ENCODE measurements at places on chromosomes 7 and 10.
A peak's percentile ranks its signal among the peaks of the same experiment; 100 is the strongest.

GRCh38 chr10:5573319-5573950, 48.7 kb downstream of the CALML3 start:
- DNase-seq, result no peak

GRCh38 chr10:78736926-78737630, 331.7 kb upstream of the ZMIZ1 start:
- no peak for DNase-seq

- DNase-seq, result no peak
Measured at GRCh38 chr7:73880755-73881328, 19.9 kb downstream of the TMEM270 start.

DNA sequence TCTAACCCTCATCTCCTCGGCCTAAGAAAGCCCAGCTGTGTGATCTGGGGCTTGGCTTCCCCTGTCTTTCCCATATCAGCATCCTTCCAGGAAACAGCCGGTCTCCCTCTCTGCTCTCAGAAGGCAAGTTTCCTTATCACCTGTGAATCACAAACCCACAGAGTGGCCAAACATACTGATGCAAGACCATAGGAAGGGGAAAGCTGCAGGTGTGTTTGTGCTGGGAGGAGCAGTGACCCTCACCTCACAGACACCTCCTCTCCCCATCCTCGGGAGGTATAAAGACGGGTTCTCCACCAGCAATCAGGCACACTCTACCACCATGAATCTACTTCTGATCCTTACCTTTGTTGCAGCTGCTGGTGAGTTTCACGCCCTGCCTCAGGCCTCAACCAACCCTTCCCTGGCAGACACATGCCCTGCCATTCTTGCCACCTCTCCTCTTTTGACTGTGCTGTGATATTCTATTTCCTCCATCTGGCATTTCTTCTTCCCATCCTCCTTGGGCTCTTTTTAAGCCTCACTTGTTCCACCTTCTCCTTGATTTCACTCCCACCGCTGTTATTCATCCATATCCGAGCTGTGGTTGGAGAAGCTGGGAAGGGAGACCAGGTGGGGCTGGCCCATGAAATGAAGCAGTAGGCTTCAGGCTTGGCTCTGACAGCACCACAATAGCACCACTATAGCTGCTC, at the start of gene PRSS2:
TSS of gene PRSS2 (plus strand) at position 310 of the 692 bp plus-strand sequence. CDS start at position 323, 13 bp downstream.
- no peak for DNase-seq

GRCh38 chr7:29924684-29925083, 64.9 kb downstream of the SCRN1 start:
- no peak for DNase-seq

DNA sequence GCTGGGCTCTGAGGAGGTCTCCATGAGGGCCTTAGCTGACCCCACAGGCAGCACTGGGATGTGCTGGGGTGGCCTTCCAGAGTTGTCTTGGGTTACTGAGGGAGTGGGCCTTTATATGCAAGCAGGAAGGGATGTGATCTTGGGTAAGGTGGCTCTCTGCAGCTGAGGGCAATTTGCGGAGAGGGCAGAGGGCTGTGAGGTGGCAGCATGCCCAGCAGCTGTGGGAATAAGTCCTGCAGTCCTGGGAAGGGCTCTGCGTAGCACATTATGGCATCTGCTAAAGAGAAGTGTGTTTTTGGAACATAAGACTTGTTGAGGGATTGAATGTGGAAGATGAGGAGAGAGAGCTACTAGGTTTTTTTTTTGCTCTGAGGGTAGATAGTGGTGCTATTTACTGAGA, 99.6 kb upstream of the KMT2E start:
- no peak for DNase-seq

DNA sequence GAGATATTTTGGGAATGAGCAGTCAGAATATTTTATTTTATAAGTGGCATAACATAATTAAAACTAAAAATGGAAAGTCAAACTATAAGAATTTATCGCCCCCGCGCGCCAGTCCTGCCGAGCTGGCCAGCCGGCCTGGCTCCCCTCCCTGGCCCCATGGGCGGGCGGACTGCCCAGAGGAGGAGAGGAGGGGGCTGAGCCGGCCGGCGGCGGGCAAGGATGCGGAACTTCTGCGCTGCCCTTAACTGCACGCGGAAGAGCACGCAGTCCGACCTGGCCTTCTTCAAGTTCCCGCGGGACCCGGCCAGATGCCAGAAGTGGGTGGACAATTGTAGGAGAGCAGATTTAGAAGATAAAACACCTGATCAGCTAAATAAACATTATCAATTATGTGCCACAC, 96.8 kb downstream of the DKK1 start:
- DNase-seq, result no peak

- no peak for DNase-seq
Measured at GRCh38 chr7:16926861-16927260, 45.1 kb upstream of the AGR3 start.

DNA sequence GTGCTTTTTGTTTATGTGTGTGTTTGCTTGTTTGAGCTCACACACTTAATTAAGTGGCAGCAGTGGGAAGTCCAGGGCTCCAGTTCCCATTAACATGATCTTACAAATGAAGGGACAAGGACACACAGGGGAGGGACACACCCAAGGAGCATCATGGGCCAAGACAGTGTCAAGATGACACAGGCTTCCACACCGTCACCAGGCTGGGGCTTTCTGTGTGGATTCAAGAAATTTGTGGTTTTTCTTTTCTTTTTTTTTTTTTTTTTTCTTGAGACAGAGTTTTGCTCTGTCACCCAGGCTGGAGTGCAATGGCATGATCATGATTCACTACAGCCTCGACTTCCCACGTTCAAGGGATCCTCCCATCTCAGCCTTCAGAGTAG, 173.6 kb downstream of the KIAA1217 start:
- DNase-seq, result no peak

DNA sequence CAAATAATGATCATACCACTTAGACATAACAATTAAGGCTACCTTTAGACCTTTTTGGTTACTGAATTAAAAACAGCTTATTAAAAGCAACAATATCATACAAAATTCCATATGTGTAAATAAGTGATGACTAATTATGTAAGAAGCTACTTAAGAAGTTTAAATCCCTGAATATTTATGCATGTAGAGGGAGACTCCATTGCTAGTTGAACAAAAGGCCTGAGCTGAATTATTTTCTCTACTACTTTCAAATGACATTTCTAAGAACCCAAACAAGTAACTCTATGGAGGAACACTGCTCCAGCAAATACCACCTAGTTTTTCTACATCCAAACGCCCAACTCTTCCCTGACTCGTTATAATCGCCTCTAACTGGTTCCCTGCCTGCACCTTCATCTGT, 31.5 kb downstream of the EPC1 start:
- DNase-seq, result no peak

- no peak for DNase-seq
Measured at GRCh38 chr7:41164440-41164839, 538.5 kb downstream of the INHBA start.

- DNase-seq, result no peak
Measured at GRCh38 chr10:125980521-125981035, 84.2 kb downstream of the FANK1 start.

- no peak for DNase-seq
Measured at GRCh38 chr7:129690701-129691100, 79.2 kb downstream of the NRF1 start.

DNA sequence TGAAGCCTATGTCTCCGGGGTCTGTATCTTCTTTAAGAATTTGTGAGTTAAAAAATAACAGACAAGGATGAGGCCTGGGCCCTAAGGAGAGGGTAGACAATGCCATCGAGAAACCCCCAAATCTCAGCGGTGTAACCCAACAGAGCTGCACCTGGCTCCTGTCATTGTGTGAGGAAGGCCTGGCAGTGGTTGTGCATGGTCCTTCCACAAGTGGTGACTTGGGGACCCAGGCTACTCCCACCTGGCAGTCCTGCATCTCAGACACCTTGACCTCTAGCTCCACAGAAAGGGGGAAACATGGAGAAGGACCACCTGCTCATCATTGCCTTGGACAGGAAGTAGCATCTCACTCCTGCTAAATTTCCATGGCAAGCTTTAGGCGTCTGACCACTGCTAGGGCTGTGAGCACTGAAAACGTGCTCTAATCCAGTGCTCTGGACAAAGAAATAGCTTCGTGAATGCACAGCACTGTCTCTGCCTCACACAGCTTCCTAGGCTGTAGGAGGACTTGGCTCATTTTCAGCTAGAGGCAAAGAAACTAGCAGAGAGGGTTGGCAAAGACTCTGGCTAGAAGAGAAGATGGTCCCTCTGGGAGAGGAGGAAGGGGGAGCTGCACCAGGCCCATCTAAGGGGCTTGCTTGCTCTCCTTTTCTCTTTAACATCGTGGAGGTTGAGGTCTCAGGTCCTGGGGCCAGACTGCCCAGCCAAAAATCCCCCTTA, 273.9 kb upstream of the ZMIZ1 start:
- no peak for DNase-seq

DNA sequence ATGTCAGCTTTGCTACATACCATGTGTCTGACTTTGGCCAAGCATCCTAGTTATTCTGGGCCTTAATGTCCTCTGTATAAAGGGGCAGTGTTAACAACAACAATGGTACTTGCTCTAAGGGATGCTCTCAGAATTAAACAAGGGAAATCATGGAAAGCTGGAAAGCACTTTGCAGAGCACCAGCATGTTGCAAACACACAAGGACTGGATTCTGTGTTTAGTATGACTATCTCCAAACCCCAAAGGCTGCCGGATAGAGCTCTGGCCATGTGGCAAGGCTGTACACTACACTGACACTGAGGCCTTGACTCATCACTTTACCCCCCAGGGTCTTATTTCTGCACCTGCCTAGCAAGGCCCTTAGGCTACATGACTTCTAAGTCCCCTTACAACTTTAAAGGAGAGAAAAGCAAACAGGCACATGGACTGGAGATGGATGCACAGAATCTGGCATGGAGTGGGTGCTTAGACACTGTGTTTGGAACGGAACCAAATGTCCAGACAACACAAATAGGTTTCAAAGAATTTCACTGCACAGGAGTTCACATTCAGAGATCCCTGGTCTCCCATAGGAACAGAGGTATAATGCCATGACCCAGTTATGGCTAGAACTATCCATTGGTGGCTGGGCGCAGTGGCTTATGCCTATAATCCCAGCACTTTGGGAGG, 74.6 kb downstream of the FAM13C start:
- DNase-seq, result no peak

GRCh38 chr7:117324960-117325359, 2.1 kb upstream of the WNT2 start:
- DNase-seq, result no peak

GRCh38 chr10:67521546-67521945, 174.4 kb downstream of the CTNNA3 start:
- DNase-seq, result no peak

- DNase-seq, result no peak
Measured at GRCh38 chr7:106102387-106102966, 9.6 kb downstream of the SYPL1 start.

- no peak for DNase-seq
Measured at GRCh38 chr7:77903597-77903996, 105.0 kb downstream of the PHTF2 start.

- no peak for DNase-seq
Measured at GRCh38 chr7:90660819-90661218, 64.7 kb downstream of the CDK14 start.

DNA sequence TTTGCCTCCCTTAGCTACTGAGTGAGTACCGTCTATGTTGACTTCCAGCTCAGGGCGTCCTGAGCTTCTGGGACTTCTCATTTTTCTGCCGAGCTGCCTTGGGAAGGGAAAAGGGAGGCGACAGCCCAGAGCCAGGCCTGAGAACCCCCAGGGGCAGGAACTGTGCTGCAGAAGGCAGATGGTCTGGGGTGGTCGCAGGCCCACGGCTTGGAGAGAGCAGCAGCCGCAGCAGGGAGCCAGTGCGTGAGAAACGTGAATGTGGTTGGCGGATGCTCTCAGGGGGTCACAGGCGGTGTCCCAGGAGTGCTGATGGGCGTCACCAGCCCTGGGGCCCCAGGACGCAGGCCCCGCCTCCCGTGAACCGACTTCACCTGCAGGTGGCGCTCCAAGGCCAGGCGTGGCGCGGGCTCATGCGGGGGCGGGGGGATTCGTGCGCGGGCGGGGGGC, 9.2 kb upstream of the PWWP2B start:
- peak; percentile 76 for DNase-seq

DNA sequence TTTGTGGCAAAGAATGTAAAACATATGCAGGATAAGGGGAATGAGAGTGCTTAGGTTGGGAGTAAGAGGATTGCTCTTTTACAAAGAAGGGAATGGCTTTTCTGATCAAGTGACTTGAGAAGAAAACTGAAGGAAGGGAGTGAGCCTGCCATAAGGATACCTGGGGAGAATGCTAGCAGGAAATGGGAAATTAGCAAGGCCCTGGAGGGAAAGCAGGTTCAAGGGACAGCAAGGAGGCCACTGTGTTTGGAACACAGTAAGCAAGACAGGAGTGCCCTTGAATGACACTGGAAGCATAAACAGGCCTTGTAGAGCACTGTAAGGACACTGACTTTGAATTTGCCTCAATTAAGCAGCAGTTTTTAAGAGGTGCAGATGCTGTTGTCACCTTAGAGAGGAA, 1069.9 kb downstream of the DNAJB9 start:
- DNase-seq, result no peak

- DNase-seq, result no peak
Measured at GRCh38 chr7:118076564-118076963, 107.4 kb upstream of the LSM8 start.

DNA sequence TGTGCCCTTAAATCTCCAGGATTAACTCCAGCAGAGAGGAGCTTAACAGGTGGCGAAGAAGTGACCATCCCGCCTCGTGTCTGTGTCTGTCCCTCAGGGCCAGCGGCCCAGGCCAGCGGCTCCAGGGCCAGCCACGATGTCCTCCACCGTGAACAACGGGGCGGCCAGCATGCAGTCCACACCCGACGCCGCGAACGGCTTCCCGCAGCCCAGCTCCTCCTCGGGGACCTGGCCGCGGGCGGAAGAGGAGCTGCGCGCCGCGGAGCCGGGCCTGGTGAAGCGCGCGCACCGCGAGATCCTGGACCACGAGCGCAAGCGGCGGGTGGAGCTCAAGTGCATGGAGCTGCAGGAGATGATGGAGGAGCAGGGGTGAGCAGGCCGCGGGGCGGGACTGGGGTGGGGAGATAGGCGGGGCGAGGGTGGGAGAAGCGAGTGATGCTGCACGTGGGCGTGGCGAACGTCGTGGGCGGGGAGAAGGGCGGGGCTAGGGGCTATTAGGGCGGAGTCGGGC, 33.3 kb downstream of the SRRM3 start:
- peak; percentile 78 for DNase-seq

DNA sequence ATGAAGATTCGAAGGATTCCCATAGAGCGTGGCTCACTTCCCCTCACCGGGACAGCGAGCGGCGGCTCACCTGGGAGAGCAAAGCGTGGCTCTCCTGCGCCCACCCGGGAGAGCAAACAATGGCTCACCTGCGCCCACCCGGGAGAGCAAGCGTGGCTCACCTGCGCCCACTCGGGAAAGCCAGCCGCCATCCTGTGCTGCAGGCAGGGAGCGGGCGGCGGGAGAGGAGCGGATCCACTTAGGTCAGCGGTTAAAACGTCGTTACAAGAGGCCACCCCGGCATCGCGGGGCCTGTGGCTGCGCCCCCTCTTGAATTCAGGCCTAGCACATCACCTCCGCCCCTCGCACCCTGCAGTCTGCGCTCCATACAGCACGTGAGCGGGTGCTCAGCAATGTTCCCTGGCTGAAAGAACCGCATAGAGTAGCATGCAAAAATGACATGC, 461 bp upstream of the FIGNL1 start:
- DNase-seq, result peak; percentile 52
